Sciatic nerve (tissue), 2 donors: ENCODE measurements at places on chromosomes 3 and 15. TPM values are rescaled to one million over a fixed set of nuclear protein-coding genes. Genes with fewer than 3 reads are reported as not detected.

The PLA2G4D gene
- not detected for total RNA-seq

The LMAN1L gene
- total RNA-seq, result not detected

The COL6A5 gene
- not detected for total RNA-seq

The UCN2 gene
- not detected for total RNA-seq

The CCK gene
- not detected for total RNA-seq

The RAB11A gene
- 154 TPM for total RNA-seq

The POLR2M gene
- total RNA-seq, result 78.3 TPM

The ZMYND10 gene
- total RNA-seq, result 1.9 TPM

The CELSR3 gene
- total RNA-seq, result 1.5 TPM

The TMEM89 gene
- total RNA-seq, result not detected

The SAMMSON gene
- 3.4 TPM for total RNA-seq

The C3orf22 gene
- not detected for total RNA-seq

The CAMK1 gene
- total RNA-seq, result 26.9 TPM

The TGFBR2 gene
- 221 TPM for total RNA-seq

The SLC6A6 gene
- total RNA-seq, result 37.5 TPM

The LHFPL4 gene
- not detected for total RNA-seq

The GLDN gene
- 94.5 TPM for total RNA-seq

The ST6GAL1 gene
- 62.6 TPM for total RNA-seq

The P2RY13 gene
- total RNA-seq, result 3.7 TPM

The CFAP92 gene
- 1.2 TPM for total RNA-seq

The CCR5 gene
- 3.6 TPM for total RNA-seq

The SH3GL3 gene
- total RNA-seq, result 0.67 TPM

The PRR20G gene
- not detected for total RNA-seq

The MOBP gene
- total RNA-seq, result 3.8 TPM

The PLSCR5 gene
- total RNA-seq, result not detected

The CHRNA5 gene
- total RNA-seq, result 1.8 TPM

The SAMD7 gene
- not detected for total RNA-seq
